ENCODE measurements at places on chromosomes 2 and 18.

- no peak for DNase-seq
These were observed 426.3 kb downstream of the BCL11A start for GRCh38 chr2:60127191-60127590.

DNA sequence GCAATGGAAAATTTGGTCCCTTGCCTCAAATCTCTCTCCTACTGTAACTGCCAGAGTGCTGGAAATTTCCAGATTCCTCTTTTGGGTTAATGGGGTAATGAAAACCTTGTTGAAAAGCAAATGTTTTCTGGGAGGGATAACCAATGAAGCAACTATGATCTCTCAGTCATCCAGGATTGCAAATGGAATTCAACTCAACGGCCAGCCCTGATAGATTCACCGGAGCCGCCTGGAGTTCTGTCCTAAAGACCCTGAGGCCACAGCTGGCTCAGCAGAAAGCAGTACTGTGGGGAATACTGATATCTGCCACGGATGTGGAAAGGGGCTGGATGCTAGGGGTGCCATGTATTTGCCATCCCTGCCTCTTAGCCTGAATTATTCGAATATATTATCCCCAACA lies 167.8 kb downstream of the NRP2 start:
- DNase-seq: no peak

DNA sequence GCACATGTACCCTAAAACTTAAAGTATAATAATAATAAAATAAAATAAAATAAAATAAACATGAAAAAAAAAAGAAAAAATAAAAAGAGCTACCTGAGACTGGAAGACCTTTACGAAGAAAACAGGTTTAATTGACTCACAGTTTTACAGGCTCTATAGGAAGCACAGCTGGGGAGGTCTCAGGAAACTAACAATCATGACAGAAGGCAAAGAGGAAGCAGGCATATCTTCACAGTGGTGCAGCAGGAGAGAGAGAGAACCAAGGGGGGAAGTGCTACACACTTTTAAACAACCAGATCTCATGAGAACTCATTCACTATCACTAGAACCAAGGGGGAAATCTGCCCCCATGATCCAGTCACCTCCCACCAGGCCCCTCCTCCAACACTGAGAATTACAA lies 379.3 kb upstream of the VWC2L start:
- no peak for DNase-seq

DNA sequence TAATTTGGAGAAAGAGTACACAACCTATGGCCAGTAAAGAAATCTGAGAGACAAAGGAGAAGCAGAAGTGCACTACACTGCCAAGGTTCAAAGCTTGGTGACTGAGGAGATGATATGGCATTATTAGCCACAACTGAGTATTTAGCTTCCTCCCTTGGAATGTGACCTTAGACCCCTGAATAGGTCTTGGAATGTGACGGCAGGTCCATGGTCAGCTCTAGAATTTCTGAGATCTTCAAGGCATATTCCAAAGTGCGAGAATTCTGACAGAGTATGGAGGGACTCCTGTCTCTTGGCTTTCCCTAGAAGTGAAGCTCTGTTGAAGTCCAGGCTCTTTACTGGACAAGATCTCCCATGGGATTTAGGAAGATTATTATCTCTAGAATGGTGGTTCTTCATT lies 130.0 kb upstream of the FN1 start:
- no peak for DNase-seq

DNA sequence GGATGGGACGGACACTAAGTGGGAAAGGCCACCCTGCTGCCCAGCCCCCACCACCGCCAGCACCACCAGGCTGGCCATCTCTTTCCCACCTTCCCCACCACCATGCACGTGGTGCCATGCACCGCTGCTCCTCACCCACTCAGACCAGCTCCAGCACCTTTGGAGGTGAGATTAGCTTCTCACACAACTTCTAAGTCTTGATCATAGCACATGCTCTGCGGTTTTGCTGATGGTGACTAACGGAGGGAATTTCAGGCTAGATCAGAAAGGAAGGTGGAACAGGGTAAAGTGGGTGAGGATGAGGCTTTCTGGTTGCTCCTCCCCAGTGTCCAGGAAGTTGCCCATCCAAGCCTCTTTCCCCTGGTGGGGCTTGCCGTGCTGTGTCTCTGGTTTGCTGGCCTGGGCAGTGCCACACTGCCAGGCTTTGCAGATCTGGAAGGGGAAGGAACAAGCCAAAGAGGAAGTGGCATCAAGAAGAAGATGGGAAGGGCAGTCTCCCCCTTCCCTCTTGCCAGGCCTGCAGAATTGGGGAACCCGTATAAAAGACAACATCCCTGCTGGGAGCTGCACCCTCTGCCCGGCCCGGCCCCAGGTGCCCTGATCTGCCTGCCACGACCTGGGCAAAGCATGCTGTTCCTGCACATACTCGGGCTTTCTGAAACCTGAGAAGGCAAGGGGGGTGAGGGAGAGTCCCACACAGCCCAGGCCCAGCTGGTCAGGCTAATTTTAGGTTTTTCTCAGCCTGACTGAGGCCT lies 44.3 kb upstream of the CAB39 start:
- DNase-seq: no peak

DNA sequence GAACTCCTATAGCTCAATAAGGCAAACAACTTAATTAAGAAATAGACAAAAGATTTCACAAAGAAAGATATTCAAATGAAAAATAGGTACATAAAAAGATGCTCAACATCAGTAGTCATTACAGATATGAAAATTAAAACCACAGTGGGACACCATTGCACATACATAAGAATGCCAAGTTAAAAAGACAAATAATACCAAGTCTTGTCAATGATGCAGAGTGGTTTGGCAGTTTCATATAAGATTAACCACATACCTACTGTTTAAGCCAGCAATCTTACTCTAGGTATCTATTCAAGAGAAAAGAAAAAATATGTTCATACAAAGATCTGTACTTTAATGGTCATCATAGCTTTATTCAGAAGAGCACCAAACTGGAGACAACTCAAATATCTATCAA lies 63.5 kb upstream of the GLS start:
- DNase-seq: no peak

- DNase-seq: no peak
These were observed 276.5 kb upstream of the NRP2 start for GRCh38 chr2:205405752-205406151.

DNA sequence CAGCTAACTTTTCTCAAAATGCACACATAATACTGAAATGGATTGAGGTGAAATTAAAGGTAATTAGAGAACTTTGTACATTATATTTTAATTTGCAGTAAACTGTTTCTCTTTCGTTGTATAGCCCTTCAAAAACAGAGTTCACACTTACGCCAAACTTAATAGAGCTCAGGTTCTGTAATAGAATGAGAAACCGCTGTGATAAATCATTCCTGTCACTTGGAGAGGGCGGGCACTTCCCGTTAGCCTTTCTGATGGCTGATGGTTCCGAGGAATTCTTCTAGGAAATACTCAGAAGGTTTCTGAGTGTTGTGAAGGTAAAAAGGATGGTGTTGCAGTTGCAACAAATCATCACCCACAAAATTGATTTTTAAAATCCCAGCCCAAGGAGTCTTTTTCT lies 155.8 kb upstream of the ALKAL2 start:
- DNase-seq: no peak

- DNase-seq: no peak
These were observed 146.5 kb downstream of the CDH2 start for GRCh38 chr18:28030458-28030857.

GRCh38 chr2:186205254-186205911 lies 280.7 kb upstream of the ZC3H15 start:
- DNase-seq: no peak

DNA sequence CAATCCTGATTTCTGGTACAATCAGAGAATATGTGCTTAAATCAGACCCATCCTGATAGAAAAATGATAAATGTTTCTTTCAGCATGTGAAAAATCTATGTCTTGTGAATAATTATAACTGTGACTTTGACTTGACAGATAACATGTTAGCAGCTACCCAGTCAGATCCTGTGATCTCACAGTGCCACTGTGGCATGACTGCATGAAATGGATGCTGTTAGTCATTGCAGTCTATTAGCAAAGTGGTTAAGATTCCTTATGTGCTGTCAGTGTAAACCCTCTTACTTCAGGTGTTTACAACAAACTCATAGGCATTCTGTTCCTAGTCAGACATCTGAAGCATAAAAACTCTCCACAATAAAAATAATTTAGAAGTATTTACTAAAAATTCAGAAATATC lies 244.6 kb upstream of the RND3 start:
- no peak for DNase-seq

DNA sequence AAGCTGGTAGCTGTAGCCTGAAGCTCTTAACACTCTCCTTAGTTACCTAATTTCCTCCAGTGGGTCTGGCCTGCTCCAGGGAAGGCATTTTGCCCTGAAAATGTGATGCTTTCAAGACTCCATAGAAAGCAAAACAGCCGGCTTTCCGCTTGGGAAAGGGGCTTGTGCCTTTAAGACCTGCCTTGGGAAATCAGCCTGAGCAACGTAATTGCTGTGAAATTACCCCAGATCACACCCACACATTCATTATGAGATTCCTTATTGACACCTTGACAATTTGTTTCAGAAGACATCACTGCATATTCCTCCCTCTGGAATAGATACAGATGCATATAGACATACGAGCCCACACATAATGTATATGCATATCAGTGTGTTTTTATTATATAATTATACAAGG lies 190.5 kb upstream of the SKOR2 start:
- no peak for DNase-seq

DNA sequence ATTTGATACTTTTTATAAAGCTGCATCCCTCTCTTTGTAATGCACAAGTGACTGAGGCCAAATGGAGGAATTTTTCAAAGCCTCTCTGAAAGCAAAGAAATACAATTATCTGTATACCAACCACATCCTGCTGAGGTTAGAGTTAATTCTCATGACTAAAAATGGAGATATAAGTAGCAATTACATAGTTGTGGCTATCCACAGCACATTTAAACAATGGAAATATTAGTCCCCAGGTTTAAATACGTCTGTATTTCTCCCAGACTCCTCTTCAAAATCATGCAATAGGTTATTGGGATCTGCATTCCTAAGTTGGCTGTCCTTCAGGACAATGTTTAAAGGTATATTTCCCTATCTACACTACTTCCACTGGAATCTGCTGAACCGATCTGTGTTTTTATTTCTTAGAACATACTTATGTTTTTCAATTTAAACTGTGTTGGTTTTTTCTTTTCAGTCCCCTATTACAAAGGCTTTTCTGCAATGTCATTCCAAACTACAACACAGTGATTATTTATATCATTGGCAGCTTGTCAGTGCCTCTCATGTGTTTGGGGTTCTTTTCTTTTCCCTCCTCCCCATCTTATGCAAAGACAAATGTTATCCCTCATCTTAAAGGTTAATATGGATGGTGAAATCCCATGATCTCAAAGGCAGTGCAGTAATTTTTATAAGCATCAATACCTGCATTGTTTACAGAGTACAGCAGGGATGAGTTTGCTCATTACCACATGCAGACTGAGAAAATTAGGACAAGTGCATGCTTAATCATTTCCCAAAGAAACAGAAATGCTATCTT lies 134.8 kb upstream of the FSHR start:
- no peak for DNase-seq

DNA sequence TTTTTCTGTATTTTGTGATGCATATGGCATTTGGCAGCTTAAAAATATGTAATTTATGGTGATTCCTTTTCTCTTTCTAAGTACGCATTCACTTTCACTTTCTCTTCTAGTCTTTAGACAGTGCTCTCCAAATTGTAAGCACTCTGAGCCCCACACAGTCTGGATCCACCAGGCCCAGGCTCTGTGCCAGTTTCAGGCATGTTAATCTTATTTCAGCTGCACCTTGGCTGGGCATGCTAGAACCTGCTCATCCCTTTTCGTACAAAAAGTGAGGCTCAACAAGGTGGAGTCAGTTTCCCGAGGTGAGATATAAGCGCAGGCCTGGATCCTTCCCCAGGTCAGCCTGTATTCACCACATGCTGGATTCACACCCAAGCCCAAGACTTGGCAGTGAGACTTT lies 203.9 kb downstream of the MTX2 start:
- no peak for DNase-seq

DNA sequence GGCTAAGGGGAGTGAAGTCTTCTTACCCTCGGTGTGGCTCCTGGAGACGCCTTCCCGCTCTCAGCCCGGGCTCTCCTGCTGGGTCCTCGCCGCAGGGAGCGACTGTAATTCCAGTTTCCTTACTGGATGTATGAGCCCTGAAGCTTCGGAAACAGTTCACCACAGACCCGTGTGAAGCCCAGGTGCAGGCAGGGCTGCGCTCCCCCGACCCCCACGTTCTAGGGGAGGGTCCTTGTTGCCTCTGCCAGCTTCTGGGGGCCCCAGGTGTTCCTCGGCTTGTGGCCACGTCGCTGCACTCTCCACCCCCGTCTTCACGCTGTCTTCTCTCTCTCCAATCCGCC lies 5.1 kb upstream of the ASB1 start:
- DNase-seq: no peak

Measured in NCI-H1092 (cell line).